ENCODE measurements at places on chromosomes 2 and 18.

- no peak for DNase-seq
Observed at GRCh38 chr2:221810650-221811049, 238.5 kb upstream of the EPHA4 start.

DNA sequence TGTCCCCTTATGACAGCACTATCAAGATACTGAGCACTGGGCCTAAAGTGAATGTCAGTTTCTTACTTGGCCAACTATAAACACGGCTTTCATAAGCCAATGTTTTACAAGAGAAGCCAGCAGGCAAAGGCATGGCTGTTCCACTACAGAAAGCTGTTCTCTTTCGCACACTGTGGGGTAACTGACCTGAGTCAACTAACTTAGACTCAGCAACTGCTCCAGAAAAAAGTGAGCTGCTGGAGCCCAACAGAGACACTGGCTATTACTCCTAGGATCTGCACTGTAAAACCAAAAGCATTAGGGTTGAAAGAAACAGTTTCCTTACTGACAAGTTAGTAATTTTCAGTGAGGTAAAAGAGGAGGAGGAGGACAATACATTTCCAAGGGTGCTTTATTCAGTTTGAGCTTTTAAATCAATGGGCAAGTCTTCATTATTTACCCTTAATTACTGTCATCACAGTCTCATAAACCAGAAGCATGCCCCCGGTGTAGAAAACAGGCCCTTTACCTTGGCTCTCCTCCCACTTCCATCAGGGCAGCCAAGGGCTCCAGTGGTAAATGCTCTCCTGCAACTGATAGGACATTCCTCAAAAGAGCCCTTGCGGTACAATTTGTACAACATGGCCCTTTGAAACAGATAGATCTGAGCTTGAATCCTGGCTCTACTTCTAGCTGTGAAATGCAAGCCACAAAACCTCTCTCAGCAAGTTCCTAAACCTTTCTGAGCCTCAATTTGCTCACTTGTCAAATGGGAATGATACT lies 275.7 kb downstream of the PDE11A start:
- DNase-seq: no peak

DNA sequence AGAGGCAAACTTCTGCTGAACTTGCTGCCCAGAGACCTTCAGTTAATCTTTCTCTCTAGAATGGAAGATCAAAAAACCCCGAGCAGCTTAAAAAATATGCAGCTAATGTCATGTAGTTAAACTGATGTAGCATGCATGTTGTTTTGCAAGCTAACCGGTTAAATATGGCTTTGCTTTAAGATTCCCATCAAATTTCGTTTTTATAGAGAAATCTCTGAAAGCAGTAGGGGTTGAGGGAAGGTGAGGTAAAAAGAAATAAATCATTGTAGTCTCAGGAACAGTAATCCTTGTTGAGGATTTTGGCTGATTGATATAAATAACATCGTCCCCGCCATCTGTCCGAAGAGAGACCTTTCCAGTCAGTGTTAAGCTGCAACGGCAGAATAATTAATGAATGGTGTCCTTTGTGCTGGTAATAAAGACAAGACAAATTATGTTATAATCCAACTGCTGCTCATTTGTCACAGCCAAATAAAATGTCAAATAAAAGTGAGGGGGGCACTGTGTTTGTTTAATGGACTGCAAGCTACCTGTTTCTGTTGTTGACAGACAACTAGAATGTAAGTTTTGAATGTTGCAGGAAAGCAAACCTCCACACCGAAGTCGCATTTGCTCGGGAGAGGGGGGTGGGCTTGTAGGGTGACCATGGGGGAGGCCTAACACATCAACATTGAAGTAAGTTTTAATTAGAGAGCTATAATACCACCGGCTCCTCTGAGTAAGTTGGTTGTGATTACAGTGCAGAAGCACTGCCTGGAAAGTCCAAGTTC lies 555.5 kb downstream of the ARHGAP15 start:
- no peak for DNase-seq

DNA sequence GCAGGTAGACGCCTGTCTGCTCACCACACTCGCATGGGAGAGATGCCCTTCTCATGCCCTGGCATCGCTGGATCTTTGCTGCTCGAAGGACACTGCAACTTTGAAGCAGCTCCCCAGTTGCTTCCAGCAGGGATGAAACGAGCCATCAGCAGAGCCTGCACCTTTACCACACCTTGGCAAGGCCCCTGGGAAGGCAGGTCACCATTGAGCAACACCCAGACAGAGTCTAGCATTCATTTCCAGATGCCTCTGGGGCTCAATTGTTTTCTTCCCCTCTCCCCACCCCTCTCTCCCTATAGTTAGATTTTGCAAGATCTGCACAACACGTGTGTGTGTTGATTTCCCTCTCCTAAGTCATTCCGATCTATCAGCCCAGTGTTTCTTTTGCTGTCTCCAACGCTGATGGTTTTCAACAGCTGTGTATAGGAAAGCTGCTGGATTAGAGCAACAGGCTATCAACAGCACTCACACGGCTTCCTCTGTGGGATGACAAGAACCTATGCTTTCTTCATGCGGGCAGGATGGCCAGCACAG lies 25.6 kb upstream of the INHBB start:
- no peak for DNase-seq

DNA sequence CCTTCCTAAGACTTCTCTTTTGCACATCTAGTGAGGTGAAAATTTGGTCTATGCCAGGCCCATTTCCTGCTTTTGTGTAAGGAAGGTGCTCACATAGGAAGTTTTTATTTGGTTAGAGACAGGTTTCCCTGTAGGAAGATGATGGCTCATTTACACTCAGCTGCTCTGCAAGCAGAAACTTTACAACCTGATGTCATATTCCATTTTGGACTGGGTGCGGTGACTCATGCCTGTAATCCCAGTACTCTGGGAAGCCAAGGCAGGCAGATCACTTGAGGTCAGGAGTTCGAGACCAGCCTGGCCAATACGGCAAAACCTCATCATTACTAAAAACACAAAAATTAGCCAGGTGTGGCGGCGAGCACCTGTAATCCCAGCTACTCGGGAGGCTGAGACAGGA lies 35.8 kb downstream of the CASP10 start:
- no peak for DNase-seq

DNA sequence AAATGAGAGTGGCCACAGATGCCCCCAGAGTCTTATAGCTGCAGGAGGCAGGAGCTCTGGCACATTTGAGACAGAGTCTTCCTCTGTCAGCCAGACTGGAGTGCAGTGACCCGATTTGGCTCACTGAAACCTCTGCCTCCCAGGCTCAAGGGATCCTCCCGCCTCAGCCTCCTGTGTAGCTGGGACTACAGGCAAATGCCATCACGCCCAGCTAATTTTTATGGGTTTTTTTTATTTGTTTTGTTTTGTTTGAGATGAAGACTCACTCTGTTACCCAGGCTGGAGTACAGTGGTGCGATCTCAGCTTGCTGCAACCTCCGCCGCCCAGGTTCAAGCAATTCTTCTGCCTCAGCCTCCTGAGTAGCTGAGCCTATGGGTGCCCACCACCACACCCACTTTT lies 80.7 kb upstream of the CABLES1 start:
- DNase-seq: no peak

DNA sequence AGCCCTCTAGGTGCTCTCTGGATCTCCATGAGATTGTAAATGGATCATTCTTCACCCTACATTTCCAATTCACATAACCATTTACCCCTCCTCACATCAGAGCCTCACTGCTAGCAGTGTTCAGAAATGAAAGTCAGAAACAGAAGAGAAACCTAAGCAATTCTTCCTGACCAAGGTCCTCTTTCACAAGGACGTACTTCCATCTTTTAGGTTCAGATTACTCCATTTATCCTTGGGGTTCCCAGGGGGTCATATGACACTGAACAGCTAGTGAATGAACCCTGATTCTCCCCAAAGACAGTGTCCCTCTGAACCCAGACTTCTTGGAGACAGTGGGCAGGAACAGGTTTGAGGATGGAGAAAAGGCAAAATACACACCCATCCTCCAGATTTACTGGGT lies 12.9 kb upstream of the MARCO start:
- DNase-seq: no peak

DNA sequence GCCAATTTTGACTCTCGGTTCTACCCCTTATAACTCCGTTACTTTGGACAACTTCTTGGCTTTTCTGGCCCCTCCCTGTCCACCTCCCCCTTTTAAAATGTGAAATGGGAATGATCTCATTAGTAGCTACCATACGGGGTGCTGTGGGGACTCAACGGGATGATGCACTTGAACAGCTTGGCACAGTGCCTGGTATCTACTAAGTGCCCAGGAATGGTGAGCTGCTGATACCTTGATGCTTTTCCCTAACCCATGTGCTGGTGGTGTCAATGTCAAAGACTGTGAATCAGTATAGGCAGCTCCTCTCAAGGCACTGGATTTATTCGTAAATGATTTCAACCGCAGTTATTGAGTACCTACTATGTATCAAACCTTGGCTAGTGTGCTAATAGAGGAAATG lies 204.2 kb downstream of the LOXHD1 start:
- no peak for DNase-seq

DNA sequence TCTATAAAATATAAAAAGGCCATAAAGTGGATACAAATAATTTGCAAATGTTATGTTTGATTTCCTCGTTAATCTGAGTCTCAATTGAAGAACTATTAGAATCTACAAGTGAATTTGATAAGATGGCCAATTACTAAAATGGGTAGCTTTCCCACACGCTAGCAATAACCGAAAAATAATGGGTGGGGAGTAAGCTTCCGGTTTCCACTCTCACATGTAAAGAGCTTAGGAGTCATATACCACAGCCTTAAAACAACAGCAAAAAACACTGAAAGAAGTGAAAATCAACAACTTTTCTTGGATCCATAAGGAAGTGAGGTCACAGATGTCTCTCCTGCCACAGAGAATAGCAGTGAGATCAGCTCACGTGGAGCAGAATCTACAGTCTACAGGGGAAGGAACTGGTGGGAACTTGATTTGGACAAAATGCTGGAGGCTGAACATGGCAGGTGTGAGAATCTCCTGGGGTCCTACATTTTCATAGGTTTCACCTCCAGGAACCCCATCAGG lies 18.6 kb downstream of the THAP4 start:
- no peak for DNase-seq

DNA sequence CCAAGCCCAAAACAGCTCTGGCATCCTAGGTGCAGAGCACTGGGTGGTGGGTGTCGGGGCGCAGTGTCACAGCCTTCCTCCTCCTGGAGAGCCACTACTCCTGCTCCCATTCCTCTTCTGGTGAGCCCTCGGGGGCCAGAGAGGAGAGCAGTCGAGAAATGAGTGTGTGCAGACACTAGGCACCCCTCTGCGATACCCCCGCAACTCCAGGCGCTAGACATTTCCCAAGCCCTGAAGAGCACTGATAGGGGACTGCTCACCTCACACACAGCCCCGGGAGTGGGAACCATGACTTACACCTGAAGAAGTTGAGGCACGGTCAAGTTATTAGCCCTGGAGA lies 54.2 kb downstream of the FAM168B start:
- no peak for DNase-seq

DNA sequence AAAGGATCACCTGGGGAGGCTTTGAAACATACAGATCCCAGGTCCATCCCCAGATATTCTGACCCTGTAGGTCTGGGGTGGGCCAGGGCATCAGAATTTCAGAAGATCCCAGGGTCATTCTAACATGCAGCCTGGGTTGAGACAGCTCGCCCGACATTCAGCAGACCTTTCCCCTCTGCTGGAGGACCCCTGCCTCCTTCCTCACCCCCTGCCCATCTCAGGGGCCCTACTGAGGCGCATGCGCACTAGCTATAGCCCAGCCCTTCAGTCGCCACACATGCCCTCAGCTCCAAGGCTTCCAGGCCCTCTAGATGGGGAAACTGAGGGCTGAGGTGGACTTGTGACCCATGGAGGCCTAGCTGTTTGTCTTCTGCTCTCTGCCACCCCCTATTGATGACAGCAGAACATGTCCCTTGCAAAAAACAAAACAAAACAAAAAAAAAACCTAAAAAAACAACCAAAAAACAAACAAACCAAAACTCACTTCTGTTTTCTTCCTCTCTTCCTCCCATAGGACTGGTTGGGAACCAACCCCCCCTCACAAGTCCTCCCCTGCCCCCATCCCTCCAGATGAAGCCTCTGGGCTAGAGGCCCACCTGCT lies 91.3 kb downstream of the ZBTB7C start:
- no peak for DNase-seq

DNA sequence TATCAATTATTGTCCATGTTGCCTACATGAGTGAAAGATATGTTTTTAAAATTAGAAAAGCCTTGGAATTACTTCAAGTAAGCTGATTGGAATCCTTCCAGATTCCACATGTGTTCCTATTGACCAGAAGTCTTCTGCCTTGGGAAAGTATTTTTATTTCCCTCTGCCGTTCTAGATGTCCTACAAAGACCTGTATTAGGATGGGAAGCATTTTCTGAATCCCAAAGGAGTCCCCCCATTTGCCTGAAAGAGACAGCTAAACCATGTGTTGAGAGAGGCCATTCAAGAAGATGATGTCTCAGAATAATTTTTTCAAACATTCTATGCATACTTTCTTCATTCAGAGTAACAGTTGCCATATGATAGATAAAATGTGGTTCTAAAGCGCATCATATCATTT lies 19.0 kb upstream of the MYO1B start:
- DNase-seq: no peak
